ENCODE measurements at places on chromosomes 11 and 22.

- no peak for DNase-seq
Observed at GRCh38 chr22:19498154-19498865, 18.6 kb downstream of the CDC45 start.

- DNase-seq: no peak
Observed at GRCh38 chr11:110470716-110471115, 41.0 kb downstream of the FDX1 start.

- DNase-seq: no peak
Observed at GRCh38 chr22:49345896-49346295, 481.8 kb downstream of the BRD1 start.

DNA sequence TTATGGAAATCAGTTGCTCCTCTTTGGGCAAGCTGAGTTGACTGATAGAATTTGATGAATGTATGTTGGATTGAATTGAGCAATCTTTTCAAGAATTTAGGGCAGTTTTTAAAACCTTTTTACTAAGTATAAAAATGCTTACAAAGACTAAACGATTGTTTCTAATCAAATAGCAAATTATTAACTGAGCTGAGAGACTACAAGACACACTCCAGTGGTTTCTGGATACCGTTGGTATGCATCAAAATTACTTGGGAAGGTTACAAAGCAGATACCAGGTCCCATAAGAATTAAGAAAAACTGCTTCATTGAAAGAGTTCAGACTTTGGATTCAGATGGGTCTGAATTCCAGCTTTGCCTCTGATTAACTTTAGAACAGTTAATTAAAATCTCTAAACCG, 721.4 kb downstream of the FAM181B start:
- DNase-seq: no peak

DNA sequence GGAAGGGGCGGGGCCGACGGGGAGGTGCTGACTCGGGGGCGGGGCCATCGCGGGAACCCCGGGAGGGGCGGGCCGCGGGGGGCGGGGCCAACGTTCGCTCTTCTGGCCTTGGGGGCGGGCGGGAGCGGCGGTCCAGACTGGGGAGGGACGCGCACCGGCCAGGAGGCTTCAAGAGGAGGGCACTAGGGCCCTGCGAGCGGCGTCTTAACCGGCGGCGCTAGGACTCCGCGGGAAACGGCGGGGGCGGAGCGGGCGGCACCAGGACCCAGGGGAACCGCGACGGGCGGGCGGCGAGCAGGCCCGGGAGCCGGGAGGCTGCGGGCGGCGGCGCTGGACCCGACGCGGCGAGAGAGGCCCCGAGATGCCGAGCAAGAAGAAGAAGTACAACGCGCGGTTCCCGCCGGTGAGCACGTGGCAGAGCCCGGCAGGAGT, at the start of gene DRAP1:
Gene DRAP1, plus strand, starts transcription at position 286 of the 432 bp plus-strand sequence. Its CDS starts 76 bp downstream, at position 362.
- DNase-seq: peak; percentile 98

- no peak for DNase-seq
Observed at GRCh38 chr11:91244912-91245311, 979.7 kb upstream of the FAT3 start.

All from effector CD4-positive, alpha-beta T cell (primary cell).